T-helper 17 cell (primary cell): ENCODE measurements at places on chromosomes 13 and 19.
A peak's percentile ranks its signal among the peaks of the same experiment; 100 is the strongest.

DNA sequence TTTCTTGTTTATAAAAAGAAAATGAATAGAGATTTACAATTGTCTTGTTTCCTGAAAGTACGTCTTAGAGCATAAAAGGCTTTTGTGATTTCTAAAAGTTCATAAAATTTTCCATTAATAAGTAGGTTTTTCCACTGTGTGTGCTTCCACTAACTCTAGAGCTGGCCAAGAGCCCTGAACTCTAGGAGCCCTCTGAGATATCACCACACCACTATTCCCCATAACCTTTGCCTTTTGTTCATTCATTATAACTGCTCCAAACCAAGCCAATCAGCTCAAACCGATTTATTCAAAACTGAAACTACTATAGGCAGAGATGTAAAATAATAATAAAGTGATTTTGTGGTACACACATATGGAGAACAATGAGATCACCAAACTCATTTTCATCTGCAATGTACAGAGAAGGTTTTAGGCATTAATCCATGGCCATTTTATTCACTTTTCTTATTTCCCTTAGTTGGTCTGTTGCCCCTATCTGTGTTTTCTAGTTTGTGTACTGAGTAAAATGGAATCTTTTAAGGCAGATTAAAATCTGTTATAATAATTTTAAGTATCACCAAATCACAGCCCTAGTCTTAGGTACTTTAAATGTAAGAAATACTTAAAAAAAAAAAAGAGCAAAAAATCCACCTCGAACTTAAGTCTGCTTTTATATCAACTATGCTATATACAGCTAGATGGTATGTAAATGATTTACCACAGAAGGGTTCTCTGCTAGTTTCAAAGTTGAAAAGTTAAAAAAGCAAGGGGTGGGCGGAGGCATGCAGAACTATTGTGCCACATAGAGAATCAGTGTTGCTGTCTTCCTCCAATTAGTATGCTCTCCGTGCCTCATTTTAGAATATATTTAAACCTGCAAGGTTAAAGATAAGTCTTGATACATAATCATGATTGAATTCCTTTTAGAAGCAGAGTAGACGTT lies 311.3 kb downstream of the KLF12 start:
- H3K4me3 ChIP-seq = no peak overlapping the region
- peaks cover 50% of the 10 kb centered on the region for H3K4me1 ChIP-seq

- peak overlapping the region; percentile 95 for H3K27ac ChIP-seq
- DNase-seq = no peak
- H3K27me3 ChIP-seq = no peaks in the 10 kb centered on the region
- peaks cover 34% of the 10 kb centered on the region for H3K4me1 ChIP-seq
Measured at GRCh38 chr19:36113894-36114720, 568 bp downstream of the POLR2I start.

- no peak for DNase-seq
- no peak overlapping the region for H3K27ac ChIP-seq
- peak overlapping the region; percentile 26 for H3K4me3 ChIP-seq
- peaks cover 20% of the 10 kb centered on the region for H3K27me3 ChIP-seq
- no peaks in the 10 kb centered on the region for H3K36me3 ChIP-seq
Measured at GRCh38 chr19:7506385-7507328, 9.2 kb upstream of the ZNF358 start.

DNA sequence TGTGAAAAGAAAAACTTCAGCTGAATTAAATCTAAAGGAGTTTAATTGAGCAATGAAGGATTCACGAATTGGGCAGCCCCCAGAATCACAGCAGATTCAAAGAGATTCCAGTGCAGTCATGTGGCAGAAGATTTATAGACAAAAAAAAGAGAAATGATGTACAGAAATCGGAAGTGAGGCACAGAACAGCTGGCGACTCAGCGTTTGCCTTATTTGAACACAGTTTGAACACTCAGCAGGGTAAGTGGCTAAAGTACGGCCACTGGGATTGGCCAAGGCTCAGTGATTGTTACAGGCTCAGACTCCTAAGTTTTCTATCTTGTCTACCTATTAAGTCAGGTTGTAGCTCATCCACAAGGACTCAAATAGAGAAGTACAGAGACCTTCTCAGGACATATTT lies 11.6 kb upstream of the CFAP97D2 start:
- no peak for DNase-seq
- H3K4me1 ChIP-seq = peaks cover 28% of the 10 kb centered on the region
- no peak overlapping the region for H3K4me3 ChIP-seq
- H3K27ac ChIP-seq = peak overlapping the region; percentile 47

DNA sequence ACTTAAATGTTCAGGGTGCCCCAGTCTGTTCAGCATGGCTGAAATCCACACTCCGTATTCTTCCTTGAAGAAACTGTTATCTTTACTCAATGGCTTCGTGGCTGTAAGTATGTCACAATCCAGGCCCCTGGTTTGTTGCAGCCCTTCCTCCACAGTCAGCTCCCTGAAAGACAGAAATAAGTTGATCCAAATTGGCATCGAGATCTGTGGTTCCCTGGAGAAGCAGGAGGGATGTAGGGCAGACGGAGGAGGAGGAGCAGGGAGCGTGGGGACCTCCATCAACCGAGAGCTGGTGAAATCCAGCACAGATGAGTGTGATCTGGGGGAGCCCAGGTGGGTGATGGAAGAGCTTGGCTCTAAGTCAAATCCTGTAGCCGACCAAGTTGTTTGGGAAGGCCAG lies 304 bp downstream of the TSPAN16 start:
- H3K36me3 ChIP-seq = no peaks in the 10 kb centered on the region
- H3K27me3 ChIP-seq = peaks cover 24% of the 10 kb centered on the region
- peaks cover 6% of the 10 kb centered on the region for H3K4me1 ChIP-seq
- no peak overlapping the region for H3K27ac ChIP-seq

- no peak overlapping the region for H3K27ac ChIP-seq
- H3K4me3 ChIP-seq = peak overlapping the region; percentile 68
- peaks cover 54% of the 10 kb centered on the region for H3K27me3 ChIP-seq
- H3K36me3 ChIP-seq = no peaks in the 10 kb centered on the region
Measured at GRCh38 chr13:26051231-26051656, 572 bp downstream of the SHISA2 start.

DNA sequence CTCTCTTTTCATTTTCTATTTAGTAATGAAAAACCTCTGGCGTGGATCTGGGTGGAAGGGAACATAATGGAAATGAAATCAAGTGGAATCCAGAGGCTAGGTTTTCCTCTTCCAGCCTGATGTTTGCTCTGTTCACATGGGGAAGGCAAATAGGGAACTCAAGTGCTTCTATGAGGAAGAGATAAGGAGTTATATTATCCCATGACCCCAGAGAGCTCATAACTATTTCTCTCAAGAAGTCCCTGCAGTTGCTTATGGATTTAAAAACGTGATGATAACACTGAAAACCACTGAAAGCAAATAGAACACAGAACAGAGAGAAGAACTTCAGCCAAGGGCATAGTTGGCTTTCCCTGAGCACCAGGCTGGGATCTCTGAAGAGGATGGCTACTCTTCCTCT lies 157.8 kb downstream of the B3GLCT start:
- no peaks in the 10 kb centered on the region for H3K36me3 ChIP-seq
- H3K27ac ChIP-seq = no peak overlapping the region
- no peaks in the 10 kb centered on the region for H3K4me1 ChIP-seq
- H3K4me3 ChIP-seq = no peak overlapping the region
- no peak for DNase-seq
- H3K27me3 ChIP-seq = peaks cover 2% of the 10 kb centered on the region

GRCh38 chr13:46131705-46132104 lies 26.9 kb upstream of the CPB2 start:
- DNase-seq = no peak
- no peaks in the 10 kb centered on the region for H3K27me3 ChIP-seq
- H3K36me3 ChIP-seq = peaks cover 28% of the 10 kb centered on the region
- H3K27ac ChIP-seq = peak overlapping the region; percentile 67

- DNase-seq = no peak
- H3K4me3 ChIP-seq = no peak overlapping the region
- H3K27ac ChIP-seq = peak overlapping the region; percentile 59
- H3K4me1 ChIP-seq = peaks cover 33% of the 10 kb centered on the region
- H3K27me3 ChIP-seq = no peaks in the 10 kb centered on the region
Measured at GRCh38 chr19:41401483-41401882, 3.9 kb downstream of the BCKDHA start.

GRCh38 chr19:50861496-50862286 lies 7.0 kb downstream of the KLK3 start:
- H3K36me3 ChIP-seq = peaks cover 9% of the 10 kb centered on the region
- no peak overlapping the region for H3K4me3 ChIP-seq
- peaks cover 4% of the 10 kb centered on the region for H3K4me1 ChIP-seq

DNA sequence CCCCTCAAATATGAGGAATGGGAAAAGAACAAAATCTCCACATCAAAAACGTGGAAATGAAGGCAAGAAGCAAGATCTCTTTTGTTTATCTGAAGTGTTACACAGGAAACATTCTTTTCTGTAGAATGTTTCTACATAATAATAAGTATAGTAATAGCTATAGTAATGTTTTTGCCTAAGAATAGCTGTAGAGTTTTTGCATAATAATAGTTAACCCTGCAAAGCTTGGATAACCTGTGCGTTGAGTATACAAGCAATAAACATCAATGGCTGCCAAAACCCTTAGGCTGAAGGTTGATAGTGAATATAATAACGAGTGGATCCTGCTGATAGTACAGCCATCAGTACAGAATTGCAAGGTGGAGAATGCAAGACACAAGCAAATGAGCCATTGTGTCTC lies 11.1 kb upstream of the LILRA5 start:
- peaks cover 10% of the 10 kb centered on the region for H3K4me1 ChIP-seq
- no peaks in the 10 kb centered on the region for H3K36me3 ChIP-seq
- H3K27me3 ChIP-seq = peaks cover 34% of the 10 kb centered on the region
- no peak for DNase-seq
- no peak overlapping the region for H3K27ac ChIP-seq

GRCh38 chr19:18109733-18110608 lies 12.4 kb downstream of the MAST3 start:
- peak; percentile 44 for DNase-seq
- H3K27ac ChIP-seq = peak overlapping the region; percentile 95
- H3K4me3 ChIP-seq = peak overlapping the region; percentile 94
- H3K27me3 ChIP-seq = no peaks in the 10 kb centered on the region

- peaks cover 6% of the 10 kb centered on the region for H3K36me3 ChIP-seq
- peaks cover 38% of the 10 kb centered on the region for H3K4me1 ChIP-seq
- H3K27me3 ChIP-seq = no peaks in the 10 kb centered on the region
- peak overlapping the region; percentile 99 for H3K27ac ChIP-seq
Measured at GRCh38 chr19:7426986-7427385, 61.8 kb downstream of the PEX11G start.

GRCh38 chr13:32173881-32174280 lies 141.3 kb downstream of the ZAR1L start:
- no peak for DNase-seq
- H3K27ac ChIP-seq = no peak overlapping the region
- peaks cover 9% of the 10 kb centered on the region for H3K4me1 ChIP-seq
- no peaks in the 10 kb centered on the region for H3K27me3 ChIP-seq

- no peak overlapping the region for H3K4me3 ChIP-seq
- no peaks in the 10 kb centered on the region for H3K36me3 ChIP-seq
- H3K27me3 ChIP-seq = no peaks in the 10 kb centered on the region
- H3K27ac ChIP-seq = no peak overlapping the region
- peaks cover 3% of the 10 kb centered on the region for H3K4me1 ChIP-seq
- DNase-seq = no peak
Measured at GRCh38 chr19:6963244-6963852, 57.9 kb downstream of the MBD3L2B start.

- H3K27ac ChIP-seq = peak overlapping the region; percentile 99
- H3K4me3 ChIP-seq = peak overlapping the region; percentile 99
- no peaks in the 10 kb centered on the region for H3K27me3 ChIP-seq
- peaks cover 48% of the 10 kb centered on the region for H3K4me1 ChIP-seq
- DNase-seq = no peak
Measured at GRCh38 chr13:95677564-95678266, 776 bp downstream of the DNAJC3 start.

GRCh38 chr19:42563352-42564210 lies 31.1 kb downstream of the CEACAM8 start:
- H3K27me3 ChIP-seq = peaks cover 39% of the 10 kb centered on the region
- DNase-seq = no peak
- peaks cover 9% of the 10 kb centered on the region for H3K4me1 ChIP-seq
- no peak overlapping the region for H3K27ac ChIP-seq

- DNase-seq = no peak
- peak overlapping the region; percentile 100 for H3K27ac ChIP-seq
- peaks cover 44% of the 10 kb centered on the region for H3K4me1 ChIP-seq
- H3K36me3 ChIP-seq = peaks cover 6% of the 10 kb centered on the region
- H3K4me3 ChIP-seq = peak overlapping the region; percentile 96
Measured at GRCh38 chr19:13831537-13832467, 36.6 kb downstream of the ZSWIM4 start.

GRCh38 chr19:39351537-39352064 lies 9.4 kb downstream of the SAMD4B start:
- peaks cover 27% of the 10 kb centered on the region for H3K4me1 ChIP-seq
- H3K27ac ChIP-seq = peak overlapping the region; percentile 72
- no peak overlapping the region for H3K4me3 ChIP-seq
- H3K36me3 ChIP-seq = peaks cover 11% of the 10 kb centered on the region

- peaks cover 4% of the 10 kb centered on the region for H3K36me3 ChIP-seq
- H3K4me3 ChIP-seq = peak overlapping the region; percentile 97
Measured at GRCh38 chr19:18304458-18305310, 18.2 kb downstream of the LSM4 start.

- no peaks in the 10 kb centered on the region for H3K27me3 ChIP-seq
- H3K4me3 ChIP-seq = no peak overlapping the region
- H3K36me3 ChIP-seq = no peaks in the 10 kb centered on the region
- H3K27ac ChIP-seq = peak overlapping the region; percentile 43
- H3K4me1 ChIP-seq = peaks cover 24% of the 10 kb centered on the region
Measured at GRCh38 chr19:1058112-1058511, 8.9 kb upstream of the ARHGAP45 start.

GRCh38 chr19:51712461-51713081 lies 11.2 kb downstream of the HAS1 start:
- H3K36me3 ChIP-seq = peaks cover 5% of the 10 kb centered on the region
- H3K27ac ChIP-seq = no peak overlapping the region
- DNase-seq = no peak
- H3K27me3 ChIP-seq = no peaks in the 10 kb centered on the region
- H3K4me1 ChIP-seq = peaks cover 7% of the 10 kb centered on the region

GRCh38 chr13:114256547-114256946 lies 21.9 kb downstream of the CDC16 start:
- H3K4me1 ChIP-seq = peaks cover 20% of the 10 kb centered on the region
- H3K4me3 ChIP-seq = peak overlapping the region; percentile 31
- DNase-seq = no peak

DNA sequence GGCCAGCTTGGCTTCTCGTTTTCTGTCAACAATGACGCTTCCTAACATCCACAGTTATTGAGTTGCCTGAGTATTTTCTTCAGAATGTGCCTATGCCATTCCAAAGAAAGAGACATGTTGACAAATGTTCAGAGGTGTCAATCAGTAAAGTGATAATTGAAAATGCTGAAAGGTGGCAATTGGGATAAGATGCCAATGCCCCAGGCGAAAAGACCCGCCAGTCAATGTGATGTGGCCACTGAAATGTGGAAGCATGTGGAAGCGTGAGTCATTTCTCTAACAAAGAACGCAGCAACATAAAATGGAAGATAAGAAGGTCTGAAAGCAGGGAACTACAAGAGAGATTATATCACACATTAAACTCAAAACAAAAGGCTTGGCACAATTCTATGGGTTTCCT lies 882.2 kb upstream of the SLC10A2 start:
- no peaks in the 10 kb centered on the region for H3K36me3 ChIP-seq
- H3K4me1 ChIP-seq = no peaks in the 10 kb centered on the region
- no peak for DNase-seq
- H3K27ac ChIP-seq = no peak overlapping the region
- no peaks in the 10 kb centered on the region for H3K27me3 ChIP-seq
- no peak overlapping the region for H3K4me3 ChIP-seq
